CD4-positive, alpha-beta T cell treated with Interleukin-21 for 1 hour (primary cell): ENCODE measurements at places on chromosomes 6 and 20.

- DNase-seq: no peak
Measured at GRCh38 chr6:75603106-75603420, 1.4 kb downstream of the SENP6 start.

DNA sequence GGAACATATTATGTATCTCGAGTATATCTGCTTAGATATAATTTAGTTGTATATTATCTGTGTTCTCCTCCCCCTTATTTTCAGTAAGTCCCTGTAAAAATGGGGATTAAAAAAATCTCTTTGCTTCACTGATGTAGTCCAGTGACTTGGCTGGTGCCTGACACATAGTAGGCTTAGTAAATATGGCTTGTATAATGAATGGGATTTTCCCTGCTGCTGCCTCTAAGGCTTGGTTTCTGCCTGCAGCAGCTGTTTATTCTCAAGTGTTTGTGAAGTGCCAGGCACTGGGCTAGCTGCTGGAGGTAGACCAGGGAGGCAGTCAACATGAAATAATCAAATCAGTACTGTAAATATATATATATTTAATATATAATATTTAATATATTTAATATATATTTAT is 1.6 kb upstream of the ZFP64 start:
- DNase-seq: no peak

DNA sequence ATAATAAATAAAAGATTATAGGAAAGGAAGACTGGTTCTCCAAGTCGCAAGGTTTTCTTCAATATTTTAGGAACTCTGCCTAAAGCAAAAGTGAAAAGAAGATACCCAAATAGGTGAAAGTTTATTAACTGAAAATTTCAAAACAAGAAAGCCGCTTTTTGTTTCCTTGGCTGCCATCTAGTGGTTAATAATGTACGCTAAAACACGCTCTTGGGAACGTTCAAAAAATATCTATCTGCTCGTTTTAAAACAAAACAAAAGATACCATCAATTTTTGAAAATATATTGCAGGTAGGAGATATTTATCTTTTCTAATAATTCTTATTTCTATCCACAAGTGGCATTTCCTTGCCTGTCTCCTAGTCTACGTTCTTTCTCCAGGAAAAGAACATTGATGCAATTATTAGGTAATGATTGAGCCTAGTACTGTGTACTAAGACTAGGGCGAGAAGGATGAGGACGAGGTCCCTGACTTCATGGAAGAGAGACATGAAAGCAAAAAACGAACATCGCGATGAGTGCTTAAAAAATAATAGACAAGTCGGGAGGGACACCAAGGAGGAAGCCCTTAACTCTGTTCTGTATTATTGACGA is 97.2 kb downstream of the SPTLC3 start:
- peak; percentile 16 for DNase-seq

GRCh38 chr20:32970115-32970972 is 33.9 kb downstream of the SUN5 start:
- DNase-seq: no peak

GRCh38 chr20:5181492-5181891 is 54.7 kb downstream of the CDS2 start:
- DNase-seq: no peak

DNA sequence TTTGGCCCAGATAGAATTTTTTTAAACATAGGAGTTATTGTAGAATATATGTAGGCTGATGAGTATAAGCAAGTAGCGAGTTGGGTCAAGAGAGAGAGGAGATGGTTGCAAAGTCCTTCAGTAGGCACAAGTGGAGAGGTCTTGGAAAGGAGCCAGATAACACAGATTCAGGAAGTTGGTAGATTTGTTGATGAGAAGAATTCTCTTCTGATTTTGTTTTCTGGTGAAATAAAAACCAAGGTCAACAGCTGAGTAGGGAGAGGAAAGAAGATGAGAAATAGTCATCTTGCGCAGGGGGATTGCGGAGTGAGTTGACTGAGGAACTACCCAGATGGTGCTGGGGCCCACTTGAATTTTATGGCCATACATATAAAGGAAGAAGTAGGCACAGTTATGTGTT is 17.4 kb upstream of the CD83 start:
- DNase-seq: no peak

GRCh38 chr6:148629181-148629580 is 117.6 kb upstream of the UST start:
- no peak for DNase-seq

DNA sequence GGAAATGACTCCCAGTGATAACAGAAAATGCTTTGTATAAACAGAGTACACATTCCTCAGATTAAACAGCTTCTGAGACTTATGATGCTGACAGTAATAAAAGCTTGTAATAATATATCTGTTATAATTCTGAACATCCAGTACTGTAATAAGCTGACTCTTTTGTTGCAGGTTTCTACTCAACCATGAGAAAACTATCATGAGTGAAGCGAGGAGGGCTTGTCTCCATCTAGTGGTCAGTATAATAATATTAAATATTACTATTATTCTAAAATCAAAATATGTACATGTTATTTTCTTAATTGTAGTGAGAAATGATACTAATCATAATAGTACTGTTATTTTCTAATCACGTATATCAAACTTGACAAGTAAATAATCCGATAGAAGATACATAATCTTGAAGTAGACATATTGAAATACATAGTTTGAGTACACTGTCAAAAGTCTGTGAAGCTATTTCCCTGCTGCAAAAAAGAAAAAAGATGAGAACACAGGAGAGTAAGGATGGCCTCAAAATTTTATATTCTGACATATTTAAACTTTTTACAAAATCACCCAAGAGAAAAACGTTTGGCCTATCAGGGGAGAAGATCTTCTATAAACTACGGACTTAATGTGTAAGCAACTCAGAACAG is 183.1 kb downstream of the MOXD1 start:
- DNase-seq: no peak

DNA sequence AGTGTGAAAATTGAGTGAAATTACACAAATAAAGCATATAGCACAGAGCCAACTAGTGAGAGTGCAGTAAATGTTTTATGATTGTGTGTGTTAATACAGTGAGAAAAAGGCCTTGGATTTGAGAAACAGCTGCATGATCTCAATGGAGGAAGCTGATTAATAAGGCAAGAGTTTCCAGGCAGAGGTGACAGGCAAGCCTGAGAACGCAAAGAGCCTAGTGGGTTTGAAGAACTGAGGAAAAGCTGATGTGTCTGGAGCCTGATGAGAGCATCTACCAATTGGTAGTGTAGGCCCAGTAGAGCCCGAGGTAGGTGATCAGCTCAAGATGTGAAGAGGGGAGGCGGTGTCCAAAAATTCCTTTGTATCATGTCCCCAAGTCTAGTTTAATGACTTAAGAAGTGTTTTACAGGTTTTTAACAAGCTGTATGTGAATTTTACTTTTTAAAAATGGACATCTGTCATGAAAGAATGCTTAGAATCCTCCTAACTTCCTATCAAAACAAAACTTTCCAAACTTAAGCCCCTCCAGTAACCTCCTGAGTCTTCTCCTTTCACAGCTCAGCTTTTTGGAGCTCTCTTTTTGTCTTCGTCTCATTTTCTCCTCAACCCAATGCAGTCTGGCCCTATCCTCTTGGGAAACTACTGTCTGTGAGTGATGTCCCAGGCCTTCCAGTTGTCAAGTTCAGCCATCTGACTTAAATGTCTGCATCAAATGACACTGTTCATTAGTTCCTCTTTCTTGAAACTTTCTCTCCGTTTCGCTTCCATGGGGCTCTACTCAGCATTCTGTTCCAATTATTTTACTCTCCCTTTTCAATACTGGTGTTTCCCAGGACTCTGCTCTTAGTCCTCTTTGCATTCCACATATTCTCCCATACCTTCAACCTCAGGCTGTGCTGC is 1.2 kb downstream of the CDC40 start:
- no peak for DNase-seq

DNA sequence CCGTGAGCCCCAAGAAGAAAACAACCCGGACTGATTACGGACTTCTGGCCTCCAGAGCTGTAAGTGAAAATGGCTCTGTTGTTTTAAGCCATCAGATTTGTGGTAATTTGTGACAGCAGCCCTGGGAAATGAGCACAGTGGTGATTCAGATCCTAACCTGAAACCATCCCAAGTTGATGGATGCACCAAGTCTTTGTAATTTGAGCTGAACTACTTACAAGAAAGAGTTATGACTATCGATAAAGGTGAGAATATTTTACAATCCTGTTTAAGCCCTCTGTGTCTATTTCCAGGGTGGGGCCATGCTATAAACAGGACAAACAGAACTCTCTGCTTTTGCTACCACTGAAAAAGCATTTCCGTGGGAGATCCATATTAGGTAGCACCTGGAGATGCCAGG is 19.1 kb upstream of the RIN2 start:
- DNase-seq: no peak

- DNase-seq: no peak
Measured at GRCh38 chr20:63357921-63358905, 2.9 kb downstream of the CHRNA4 start.

DNA sequence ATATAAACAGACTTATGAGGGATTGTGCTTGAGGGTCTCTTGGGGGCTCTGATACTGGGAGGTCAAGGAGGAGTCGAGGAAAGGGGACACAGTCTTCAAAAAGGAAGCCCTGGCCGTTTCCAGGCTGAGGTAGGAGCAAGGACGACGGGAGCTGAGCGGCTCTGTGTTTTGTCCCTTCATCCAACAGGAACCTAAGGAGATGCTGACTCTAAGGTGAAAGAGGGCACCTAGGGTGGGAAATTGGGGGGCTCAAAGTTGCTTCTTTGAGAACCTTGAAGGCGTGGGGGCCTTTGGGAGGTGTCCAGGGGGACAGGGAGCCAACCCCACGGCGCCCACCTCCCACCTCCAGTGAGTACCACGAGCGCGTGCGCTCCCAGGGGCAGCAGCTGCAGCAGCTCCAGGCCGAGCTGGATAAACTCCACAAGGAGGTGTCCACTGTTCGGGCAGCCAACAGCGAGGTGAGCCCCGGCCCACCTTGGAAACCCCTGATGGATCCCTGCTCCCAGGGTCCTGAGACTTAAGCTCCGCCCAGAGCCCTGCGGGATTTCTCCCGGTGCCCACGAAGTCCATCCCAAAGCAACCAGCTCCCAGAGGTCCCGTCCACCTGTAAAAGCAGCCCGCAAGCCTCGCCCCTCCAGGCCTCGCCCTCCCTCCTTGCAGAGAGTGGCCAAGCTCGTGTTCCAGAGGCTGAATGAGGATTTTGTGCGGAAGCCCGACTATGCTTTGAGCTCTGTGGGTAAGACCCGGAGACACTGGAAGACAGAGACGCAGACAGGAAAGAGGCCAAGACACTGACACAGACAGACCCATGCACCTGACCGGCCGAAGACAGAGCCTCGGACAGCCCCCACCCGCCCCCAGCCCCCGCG is 2.9 kb downstream of the SPAG4 start:
- DNase-seq: peak; percentile 23

GRCh38 chr6:170178561-170179477 is 112.1 kb downstream of the DLL1 start:
- DNase-seq: no peak

DNA sequence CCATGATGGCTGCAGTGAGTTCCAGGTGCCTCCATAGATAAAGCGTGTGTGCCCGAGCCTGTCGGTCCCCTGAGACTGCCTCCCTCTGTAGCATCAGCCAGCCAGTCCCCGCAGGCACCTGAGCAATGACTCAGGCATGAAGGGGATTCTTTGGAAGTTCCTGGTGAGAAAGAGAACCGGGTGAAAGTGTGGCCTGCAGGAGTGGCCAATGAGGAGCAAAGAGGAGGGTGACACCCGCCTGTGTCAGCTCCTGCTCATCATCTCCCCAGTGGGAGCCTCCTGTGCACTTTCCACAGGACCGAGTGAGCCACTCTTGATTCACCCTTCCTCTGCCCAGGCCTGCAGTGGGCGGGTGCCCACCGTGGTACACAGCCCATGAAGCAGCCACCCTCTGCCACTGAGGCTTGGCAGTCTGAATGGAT is 71.2 kb upstream of the PTPN1 start:
- DNase-seq: no peak

DNA sequence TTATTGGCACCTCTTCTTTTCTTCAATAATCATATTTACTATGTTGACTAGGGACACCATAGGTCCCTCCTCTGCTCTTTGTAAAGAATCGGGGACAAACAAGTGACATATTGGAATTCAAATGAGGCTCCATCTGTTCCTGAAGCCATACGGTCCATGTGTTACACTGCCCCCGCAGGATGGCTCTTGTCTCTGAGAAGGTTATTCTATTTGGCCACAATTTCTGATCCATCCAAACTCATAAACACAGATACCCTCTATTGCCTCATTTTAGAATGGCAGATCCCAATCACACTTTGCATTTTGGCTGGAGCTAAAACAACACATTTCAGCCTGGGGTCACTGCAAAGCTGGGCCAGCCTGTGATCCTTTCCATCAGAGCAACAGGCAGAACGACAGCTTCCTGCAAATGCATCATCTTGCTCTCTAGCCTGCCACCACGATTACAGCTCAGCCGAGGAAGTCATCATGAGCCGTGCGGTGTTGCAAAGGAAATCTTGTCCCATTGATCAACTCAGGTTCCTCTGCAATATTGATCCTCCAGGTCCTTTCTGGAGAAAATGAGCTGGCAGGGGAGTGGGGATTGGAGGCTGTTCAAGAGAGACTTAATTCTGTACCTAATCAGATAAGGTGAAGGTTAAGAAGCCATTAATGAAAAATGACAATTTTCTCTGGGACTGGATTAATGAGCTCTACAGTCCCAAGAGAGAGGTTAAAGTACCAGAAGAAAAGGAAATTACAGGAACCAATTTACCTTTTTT is 73.1 kb downstream of the AGPAT4 start:
- no peak for DNase-seq

DNA sequence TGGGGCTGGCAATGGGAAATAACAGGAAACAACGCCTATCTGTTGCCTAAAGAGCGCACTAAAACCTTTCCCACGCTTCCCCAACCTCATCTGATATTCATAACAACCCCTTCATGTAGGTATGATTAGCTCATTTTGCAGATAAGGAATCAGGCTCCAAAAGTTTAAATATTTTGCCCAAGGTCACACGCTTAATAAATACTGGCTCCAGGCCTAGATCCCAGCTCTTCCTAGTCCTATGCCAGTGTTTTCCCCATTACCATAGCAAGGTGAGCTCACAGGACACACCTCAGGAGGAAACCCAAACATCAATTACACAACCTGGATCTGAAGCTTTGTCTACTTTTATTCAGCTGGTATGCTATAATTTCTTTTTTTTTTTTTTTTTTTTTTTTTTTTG is 19.6 kb downstream of the MBOAT1 start:
- DNase-seq: no peak

GRCh38 chr6:114634016-114634415 is 291.2 kb upstream of the HS3ST5 start:
- no peak for DNase-seq

- DNase-seq: no peak
Measured at GRCh38 chr20:19361790-19362189, 149.3 kb downstream of the SLC24A3 start.

DNA sequence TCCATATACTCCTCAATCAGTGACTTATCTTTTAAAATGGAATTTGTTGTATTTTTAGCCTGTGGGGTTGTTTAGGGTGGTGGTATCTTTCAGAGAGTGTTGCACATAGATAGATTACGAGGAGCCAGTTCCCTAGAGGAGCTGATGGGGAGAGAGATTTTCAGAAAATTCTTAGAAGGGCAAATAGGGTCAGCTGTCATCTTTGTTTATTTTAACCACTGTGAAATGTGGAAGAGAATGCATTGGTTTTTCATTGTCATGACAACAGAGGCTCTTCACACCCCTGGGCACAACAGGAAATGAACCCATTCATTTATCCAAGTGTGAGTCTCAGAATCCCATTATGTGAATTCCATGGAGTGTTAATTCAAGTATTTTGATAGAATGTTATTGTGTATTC is 188.4 kb downstream of the JARID2 start:
- DNase-seq: no peak
